ENCODE measurements at places on chromosomes 7 and 10.

DNA sequence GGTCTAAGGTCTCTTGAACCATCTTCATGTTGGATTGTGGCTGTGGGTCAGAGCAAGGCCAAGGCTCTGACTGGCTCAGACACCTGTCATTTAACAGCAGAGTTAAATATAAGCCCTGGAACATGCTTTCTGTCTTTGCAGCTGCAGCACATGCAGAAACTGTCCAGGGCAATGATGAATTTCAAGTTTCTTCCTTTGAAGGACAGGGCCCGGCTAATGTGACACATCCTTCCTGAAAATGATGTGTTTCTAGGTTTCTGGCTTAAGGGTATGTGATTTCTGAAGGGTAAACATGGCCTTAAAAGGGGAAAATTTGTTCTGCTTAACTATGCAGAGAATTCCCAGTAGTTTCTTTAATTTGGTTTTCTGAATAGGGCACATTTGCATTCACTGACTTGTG, 34.0 kb upstream of the SLC35B4 start:
- DNase-seq = no peak

DNA sequence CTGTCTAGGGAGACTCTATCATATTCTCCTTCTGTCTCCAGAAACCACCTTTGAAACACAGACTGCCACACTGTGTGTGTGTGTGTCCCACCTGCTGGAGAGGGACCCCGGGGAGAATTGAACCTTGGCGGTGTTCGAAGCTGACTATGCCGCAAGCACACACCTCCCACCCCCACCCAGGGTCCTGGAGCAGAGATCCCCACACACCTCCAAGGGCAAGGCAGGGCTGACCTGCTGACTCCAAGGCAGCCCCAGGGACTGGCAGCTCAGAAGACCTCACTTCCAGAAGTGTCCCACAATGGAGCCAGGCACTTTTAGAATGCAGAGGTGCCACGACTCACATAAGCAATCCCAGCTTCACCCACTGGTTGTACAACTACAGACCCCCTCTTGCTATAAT, 13.1 kb downstream of the DRGX start:
- DNase-seq = no peak

DNA sequence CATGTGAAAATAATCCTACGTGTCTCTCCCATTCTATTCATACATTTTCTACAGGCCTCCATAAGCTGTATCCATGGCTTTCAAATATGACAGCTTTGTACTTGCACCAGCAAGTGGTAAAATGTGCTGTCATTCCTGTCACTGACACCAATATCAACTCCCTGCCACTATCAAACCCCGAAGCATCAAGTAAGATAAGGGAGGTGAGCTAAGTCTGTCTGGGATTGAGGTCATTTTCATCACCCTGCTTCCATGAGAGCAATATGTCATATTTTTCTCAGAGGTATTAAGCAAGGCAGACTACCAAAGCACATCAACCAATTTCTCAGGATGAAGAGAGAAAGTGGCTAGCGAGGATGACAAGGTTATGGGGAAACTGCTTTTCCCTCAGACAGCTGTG, 11.1 kb downstream of the GPR22 start:
- DNase-seq = no peak

DNA sequence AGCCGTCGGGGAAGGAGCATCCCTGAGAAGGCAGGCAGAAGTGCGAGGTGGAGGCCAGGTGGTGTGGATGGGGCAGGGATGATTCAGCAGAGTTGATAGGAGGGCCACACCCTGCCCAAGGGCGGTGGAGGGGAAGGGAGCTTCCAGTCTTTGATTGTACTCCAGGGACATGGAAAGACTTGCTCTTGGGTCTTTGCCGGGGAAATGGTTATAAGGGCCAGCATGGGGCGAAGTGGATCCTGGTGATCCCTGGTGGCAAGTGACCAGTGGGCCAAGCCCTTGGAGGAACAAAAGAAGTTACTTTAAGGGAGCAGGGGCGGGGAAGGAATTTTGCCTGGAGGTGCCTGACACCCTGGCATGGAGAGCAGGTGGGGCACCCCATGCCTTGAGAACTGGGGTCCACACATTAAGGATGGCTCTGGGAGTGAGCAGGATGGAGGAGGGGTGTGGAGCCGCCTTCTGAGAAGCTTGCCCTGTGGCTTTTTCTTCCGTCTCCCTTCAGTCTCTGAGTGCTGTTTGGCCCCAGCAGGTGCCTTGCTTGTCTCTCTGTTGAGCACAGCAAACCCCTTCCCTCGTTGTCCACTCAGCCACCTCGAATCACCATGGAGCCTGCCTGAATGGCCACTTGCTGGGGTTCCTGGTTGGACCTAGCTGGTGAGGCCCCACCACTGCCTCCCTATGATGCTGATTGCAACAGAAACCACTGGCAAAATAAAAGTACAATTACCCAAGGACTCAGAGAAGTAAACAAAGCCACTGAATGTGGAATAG, 83.9 kb downstream of the RAMP3 start:
- DNase-seq = no peak

DNA sequence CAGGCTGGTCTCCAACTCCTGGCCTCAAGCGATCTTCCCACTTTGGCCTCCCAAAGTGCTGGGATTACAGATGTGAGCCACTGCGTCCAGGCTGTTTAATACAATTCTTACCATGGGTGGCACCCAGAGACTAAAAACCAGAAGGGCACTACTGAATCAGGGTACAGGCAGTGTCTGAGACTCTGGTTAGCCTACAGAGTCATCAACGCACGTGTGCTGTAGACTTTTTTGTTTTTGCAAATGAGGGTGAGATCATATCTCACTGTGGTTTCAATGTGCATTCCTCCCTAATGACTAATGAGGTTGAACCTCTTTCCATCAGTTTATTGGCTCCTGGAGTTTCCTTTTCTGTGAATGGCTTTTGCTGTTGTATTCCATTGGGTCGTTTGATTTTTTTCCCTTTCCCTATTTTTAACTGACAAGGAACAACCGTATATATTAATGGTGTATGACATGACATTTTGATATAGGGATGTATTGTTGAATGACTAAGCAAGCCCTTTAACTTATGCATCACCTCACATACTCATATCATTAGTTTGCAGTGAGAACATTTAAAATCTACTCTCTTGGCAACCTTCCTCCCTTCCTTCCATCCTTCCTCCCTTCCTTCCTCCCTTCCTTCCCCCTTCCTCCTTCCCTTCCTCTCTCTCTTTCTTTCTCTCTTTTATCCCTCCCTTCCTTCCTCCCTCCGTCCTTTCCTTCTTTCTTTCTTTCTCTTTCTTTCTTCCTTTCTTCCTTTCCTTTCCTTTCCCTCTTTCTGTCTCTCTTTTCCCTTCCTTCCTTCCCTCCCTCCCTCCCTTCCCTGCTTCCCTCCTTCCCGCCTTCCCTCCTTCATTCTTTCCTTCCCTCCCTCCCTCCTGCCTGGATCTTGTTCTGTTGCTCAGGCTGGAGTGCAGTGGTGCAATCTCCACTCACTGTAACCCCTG, 9.3 kb upstream of the TMEM270 start:
- peak; percentile 70 for DNase-seq

- DNase-seq = no peak
Measured at GRCh38 chr7:130350945-130351790, 6.6 kb downstream of the CPA5 start.

DNA sequence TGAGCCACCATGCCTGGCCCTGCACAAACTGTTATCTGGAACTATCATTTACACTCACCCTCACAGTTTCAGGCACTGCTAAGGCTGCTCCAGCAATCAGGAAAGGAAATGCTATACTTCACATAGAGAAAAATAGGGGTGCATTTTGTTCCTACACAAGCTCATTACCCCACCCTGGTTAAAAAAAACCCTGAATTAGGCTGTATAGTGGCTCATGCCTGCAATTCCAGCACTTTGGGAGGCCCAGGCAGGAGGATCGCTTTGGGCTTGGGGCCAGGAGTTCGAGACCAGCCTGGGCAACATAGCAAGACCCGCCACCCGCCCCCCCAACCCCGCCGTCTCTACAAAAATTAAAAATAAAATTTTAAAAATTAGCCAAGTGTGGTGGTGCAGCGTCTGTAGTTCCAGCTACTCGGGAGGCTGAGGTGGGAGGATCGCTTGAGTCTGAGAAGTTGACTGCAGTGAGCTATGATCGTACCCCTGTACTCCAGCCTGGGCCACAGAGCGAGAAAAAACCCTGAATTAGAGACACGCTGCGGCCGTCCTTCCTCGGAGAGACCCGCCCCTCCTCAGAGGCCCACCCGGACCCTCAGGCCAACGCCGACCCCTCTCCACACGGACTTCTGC, 539 bp downstream of the PTCD1 start:
- no peak for DNase-seq
